ENCODE measurements at places on chromosomes 5 and 9. TPM values are rescaled to one million over a fixed set of nuclear protein-coding genes. Genes with fewer than 3 reads are reported as not detected.

DNA sequence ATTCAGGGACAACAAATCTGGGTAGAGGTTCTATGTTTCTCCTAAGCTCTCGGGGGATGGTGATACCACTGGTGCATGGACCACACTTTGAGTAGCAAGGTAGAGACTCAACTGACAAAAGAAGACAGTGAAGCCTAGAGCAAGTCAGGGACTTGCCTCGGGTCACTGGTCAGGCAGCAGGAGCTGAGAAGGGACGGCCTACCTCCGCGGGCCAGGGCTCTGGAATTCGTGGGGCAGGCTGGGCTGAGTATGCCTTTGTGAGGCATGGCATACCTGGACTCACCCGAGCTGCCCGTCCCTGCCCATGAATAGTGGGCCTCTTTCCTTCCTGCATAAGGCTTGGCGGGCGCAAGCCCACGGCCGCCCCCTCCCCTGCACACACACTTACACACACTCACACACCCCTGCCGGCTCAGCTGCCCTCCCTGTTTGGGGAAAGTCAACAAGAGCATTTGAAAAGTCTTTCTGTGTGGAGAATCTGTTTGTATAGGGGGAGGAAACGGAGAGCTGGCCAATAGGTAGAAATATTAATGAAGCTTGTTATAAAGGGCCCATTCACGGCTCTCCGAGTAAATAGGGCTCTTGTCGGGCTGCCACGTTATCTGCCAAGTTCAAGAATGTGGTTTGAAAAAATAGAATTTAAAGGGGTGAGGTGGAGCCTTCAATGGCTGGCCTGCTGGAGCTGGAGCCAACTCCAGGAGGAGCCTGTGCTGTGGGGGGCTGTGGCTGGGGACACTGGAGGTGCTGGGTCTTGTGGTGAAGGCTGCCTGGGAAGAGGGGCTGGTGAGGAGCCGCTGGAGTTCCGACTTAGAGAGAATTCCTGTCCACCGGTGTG is 19.1 kb upstream of the KIF12 start:
- no peak for DNase-seq

GRCh38 chr5:56311306-56311905 is 78.3 kb upstream of the ANKRD55 start:
- DNase-seq = no peak

- DNase-seq = no peak
These were observed 426.2 kb downstream of the MTRR start for GRCh38 chr5:8295141-8295540.

DNA sequence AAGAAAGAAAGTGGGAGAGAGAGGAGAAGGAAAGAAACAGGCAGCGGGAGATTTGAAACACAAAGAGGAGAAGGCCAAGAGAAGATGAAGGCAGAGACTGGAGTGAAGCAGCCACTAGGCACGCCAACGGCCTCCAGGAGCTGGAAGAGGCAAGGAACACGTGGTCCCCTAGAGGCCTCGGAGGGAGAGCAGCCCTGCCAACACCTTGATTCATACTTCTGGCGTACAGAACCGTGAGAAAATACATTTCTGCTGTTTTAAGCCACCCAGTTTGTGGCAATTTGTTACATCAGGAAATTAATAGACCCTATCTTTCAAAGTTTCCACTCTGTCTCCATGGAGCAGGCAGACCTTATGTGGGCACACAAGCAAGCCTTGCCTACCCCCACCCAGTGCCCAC is 133.4 kb downstream of the ACTL7B start:
- no peak for DNase-seq

The PCDH12 gene
- 1.3 TPM for total RNA-seq

The NR2F1-AS1 gene
- total RNA-seq = 4.4 TPM

GRCh38 chr5:107486489-107486888 is 184.2 kb downstream of the EFNA5 start:
- DNase-seq = no peak

The SLCO6A1 gene
- total RNA-seq = not detected

DNA sequence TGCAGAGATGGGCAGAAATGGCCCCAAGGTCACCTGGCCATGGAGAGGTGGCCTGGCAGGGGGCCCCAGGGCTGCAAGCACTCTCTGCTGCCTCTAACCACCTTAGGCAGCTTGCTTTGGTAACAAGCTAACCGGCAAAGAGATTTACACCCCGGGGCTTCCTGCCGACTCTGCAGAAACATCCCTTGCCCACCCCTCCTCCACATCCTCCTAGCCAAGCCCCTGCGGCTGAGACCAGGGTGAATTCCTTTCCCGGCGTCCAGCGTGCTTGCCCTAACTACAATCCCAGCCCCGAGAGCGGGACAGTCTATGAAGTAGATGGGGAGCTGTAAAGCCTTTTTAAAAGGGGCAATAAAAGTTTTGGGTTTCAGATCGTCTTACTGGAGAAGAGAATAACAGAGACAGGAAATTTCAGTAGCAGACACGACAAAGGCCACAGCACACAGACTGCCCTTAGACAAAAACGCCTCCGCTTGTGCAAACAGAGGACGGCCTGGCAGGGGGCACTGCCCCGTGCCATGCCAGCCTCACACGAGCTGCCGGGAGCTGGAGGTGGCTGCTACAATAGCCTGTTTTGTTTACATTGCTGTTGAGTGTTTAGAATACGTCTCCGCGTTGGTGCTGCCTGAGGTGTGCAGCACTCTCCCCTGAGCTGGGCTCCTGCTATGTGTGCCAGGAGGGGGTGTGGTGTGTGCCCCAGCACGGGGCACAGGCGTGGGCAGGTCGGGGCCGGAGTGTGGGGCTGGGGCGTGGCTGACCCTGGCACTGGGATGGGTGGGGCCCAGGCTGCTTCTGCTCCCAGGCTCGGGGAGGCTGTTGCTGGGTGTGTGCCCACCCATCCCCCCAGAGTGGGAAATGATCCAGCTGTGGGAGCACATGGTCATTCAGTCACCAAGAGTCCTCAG is 15.3 kb downstream of the MYMK start:
- DNase-seq = no peak

The LRRTM2 gene
- total RNA-seq = under 0.01 TPM

The CEMIP2 gene
- 16.1 TPM for total RNA-seq

- DNase-seq = no peak
These were observed 109.9 kb downstream of the GABBR2 start for GRCh38 chr9:98598861-98599260.

The PCDHA2 gene
- 0.52 TPM for total RNA-seq

GRCh38 chr5:14838396-14839319 is 32.9 kb downstream of the ANKH start:
- no peak for DNase-seq

DNA sequence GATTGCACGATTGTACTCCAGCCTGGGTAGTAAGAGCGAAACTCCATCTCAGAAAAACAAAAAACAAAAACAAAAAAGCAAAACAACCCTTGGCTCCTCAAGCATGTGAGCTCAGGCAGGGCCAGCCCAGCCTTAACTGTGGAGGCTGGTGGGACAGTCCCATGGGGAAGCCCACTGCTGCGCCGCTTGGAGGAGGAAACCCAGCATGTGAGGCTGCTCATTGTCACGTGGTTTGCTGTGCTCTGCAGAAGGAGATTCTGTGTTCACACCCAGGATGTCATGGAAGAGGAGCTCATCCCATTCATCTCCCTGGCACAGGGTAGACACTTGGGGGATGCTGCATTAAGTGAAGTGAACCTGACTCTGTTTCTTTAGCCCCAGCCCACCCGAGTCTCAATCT is 4.0 kb downstream of the ZBED3 start:
- no peak for DNase-seq

- no peak for DNase-seq
These were observed 458.1 kb downstream of the MTRR start for GRCh38 chr5:8327016-8327415.

GRCh38 chr9:129063061-129063460 is 17.9 kb upstream of the DOLPP1 start:
- no peak for DNase-seq

DNA sequence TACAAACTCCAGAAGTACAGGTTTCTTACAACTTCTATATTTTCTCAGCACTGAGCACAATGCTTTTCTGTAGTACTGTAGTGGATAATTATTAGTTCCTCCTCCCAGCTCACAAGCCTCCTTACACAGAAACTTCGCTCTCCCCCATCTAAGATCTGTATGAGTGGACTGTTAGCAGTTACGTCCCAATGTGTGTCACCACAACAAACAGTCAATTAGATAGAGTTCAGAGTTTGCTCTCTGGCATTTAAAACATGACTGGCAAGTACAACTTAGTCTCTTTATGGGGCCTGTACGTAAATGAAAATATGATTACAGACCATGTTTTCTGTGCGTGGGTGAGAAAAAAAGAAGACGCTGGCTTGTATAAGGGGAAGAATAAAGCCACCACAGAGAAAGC is 631.4 kb upstream of the DMAC1 start:
- DNase-seq = no peak

GRCh38 chr9:88995200-88995577 is 3.9 kb downstream of the S1PR3 start:
- DNase-seq = no peak

GRCh38 chr9:129569502-129570449 is 51.1 kb downstream of the C9orf50 start:
- no peak for DNase-seq

GRCh38 chr5:58108511-58108910 is 351.4 kb downstream of the PLK2 start:
- DNase-seq = no peak

DNA sequence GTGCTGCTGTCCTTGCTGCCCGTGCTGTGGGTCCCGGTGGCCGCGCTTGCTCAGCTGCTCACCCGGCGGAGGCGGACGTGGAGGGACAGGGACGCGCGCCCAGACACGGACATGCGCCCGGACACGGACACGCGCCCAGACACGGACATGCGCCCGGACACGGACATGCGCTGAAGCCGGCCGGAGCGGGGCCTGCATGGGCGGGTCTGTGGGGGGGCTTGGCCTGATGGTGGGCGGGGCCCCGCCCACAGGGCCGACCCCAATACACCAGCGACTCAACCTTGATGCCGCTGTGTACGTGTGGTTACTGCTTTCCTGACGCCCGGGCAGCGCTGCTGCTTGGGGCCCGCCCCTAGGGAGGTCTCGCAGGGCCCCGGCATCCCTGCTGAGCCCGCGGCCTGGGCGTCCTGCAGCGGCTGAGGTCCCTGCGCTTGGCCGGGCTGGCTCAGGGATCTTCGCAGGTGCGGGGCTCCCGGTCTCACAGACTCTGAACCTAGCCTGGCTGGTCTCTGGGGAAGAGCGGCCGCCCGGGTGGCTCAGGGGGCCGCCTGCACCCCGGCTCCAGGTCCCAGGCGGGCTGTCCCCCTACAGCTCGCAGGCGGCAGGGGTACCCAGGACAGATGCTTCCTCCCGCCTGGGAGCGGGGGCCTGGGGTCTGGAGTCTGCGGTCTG is 20.9 kb downstream of the SLC6A18 start:
- no peak for DNase-seq

DNA sequence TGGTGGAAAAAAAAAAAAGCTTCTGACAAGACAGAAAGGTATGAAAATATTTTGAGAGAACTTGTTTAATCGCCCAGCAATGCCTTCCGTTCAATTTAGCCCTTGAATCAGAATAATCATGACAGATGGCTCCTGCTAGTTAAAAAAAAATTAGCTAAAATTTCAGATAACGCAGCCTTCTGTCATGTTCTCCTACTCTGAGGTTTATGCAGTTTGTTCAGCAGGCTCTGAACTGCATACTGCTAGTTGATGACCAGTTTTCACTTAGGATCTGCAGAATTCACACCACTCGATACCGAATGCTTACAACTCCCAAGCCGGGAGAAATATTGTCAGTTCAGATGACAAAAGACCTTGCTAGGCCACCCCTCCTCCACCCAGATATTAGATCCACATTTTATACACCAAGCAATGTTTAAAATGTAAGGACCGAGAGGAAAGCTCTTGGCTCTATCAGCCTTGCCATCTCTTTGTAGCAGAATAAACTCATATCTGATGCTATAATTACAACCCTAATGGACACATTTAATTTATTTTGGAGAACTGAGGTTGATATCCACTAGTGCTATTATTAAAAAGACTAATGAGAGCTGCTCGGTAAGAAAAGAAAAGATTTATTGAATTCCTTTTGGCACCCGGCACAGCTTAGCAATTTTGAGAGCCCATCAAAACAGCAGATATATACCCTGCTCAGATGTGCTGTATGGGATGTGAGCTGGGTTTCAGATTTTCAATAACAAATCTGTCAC is 322.8 kb downstream of the GLIS3 start:
- no peak for DNase-seq

- no peak for DNase-seq
These were observed 121.6 kb downstream of the TLR4 start for GRCh38 chr9:117825609-117826347.

The ZNF474 gene
- total RNA-seq = 1.1 TPM

DNA sequence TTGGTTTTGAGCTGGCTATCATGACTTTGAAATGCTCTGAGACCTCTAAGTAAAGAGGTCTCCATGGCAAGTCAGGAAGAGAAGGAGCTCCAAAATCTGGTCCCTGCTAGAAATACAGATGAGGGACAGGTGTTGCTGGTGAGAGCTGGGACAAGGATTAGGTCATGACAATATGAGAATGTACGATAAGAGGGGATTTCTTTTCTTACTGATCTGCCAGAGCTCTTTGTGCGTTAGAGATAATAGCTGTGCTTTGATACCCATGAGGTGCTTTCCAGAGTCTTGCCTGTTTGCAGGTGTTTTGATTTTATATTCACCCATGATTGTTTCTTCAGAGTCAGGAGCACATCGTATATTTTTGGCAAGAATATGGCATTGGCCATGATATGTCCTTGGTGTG is 56.5 kb downstream of the ANKRD33B start:
- DNase-seq = no peak

DNA sequence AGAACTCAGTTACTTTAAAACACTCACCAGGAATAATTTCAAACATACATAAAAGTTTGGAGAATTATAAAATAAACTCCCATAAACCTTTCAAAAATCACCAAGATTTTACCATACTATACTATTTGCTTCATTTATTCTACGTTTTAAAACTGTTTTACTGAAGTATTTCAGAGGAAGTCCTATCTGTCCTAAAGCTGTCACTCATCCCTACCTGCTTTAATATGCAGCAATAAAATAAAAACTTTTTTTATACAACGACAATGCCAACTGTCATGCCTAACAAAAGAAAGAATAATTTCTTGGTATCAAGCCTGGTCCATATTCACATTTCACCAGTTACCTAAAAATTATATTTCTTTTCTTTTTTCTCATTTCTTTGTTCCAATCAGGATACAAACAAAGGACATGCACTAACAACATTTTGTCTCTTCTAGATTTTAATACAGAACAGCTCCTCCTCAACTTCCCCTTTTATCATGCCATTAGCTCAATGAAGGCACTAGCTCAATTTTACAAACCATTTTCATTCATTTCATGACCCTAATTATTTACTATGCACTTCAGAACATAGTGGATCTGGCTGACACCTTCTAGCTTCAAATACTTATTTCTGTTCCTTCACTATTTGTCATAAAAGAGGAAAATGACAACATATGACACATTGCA is 135.2 kb downstream of the GNAQ start:
- no peak for DNase-seq
